NCI-H2029 treated with DMSO at 0.1 percent for 48 hours (cell line): ENCODE measurements at places on chromosomes 3 and 15.
A peak's percentile ranks its signal among the peaks of the same experiment; 100 is the strongest.

DNA sequence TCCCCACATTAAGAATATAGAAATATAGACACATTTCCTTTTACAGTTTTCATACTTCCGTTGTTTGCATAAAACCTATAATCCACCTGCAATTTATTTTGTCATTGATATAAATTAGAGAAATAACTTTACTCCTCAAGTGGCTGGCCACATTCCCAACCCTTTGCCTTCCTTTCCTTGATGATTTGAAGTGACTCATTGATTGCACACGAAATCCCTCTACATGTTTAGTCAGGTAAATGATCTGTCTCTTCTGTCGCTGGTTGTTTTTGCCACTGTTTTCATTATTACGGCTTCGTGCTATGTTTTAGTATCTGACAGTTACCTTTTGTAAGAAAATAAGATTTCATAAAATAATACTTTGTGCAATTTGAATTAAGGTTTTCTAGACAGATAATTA lies 272.2 kb upstream of the NR2E3 start:
- no peak for DNase-seq

DNA sequence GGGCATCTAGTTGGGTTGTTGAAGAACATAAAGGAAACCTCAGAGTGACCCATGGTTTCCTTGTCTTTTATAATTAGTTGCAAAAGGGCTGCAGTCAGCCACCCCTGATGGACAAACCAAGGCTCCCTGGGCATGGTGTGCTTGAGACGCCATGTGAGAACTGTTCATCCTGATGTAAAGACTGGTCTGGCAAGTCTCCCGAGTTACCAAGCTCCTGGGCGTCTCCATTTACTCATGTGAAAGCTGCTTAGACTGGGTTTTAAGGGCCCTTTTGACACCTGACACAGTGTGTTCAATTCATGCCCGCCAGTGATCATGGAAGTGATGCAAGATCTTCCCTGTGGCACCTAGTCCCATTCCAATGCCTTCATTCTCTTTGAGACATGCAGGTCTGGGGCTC lies 49.4 kb downstream of the GRK7 start:
- no peak for DNase-seq

DNA sequence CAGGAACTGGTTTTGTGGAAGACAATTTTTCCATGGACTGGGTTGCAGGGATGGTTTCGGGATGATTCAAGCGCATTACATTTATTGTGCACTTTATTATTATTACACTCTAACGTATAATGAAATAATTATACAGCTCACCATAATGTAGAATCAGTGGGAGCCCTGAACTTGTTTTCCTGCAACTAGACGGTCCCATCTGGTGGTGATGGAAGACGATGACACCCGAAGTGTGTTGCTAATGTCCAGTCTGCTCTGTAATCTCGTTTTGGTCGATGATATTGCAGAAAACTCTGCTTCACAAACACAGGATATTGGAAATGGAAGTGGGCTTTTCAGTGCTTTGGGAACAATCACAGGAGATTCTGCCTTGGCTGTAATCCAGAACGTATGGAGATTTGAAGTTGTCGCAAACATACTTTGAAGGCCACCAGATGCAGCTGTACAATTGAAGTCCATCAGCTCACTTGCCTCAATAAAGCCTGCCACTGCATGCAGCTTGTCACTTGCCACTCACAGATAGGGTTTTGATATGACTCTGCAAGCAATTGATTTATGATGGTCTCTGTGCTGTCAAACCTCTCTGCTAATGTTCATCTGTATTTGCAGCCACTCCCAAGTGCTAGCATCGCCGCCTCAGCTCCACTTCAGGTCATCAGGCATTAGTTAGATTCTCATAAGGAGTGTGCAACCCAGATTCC lies 141.7 kb downstream of the TJP1 start:
- no peak for DNase-seq

GRCh38 chr3:2246873-2247648 lies 148.4 kb downstream of the CNTN4 start:
- DNase-seq: no peak

DNA sequence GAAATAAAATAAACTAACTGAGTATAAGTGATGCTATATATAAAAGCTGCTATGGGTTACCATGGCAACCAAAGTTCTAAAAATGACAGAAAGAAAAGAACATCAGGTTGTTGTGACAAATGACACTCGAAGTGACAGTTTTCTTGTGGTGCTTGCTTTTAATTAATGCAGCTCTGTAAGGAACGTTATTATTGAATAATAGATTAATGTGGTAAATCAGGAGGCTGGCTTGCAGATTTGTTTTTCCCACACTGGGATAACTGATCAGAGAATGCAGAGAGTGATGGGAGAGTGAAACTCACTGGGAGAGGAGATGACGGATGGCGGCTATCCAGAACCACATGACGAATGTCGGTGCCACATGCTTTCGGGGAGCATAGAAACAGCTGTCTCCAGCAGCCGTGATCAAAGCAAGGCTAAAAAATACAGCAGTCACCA lies 207.0 kb upstream of the ATP10A start:
- no peak for DNase-seq

- DNase-seq: no peak
Measured at GRCh38 chr15:76384409-76384808, 47.8 kb downstream of the ISL2 start.

GRCh38 chr15:73777741-73778140 lies 24.6 kb upstream of the INSYN1 start:
- no peak for DNase-seq

DNA sequence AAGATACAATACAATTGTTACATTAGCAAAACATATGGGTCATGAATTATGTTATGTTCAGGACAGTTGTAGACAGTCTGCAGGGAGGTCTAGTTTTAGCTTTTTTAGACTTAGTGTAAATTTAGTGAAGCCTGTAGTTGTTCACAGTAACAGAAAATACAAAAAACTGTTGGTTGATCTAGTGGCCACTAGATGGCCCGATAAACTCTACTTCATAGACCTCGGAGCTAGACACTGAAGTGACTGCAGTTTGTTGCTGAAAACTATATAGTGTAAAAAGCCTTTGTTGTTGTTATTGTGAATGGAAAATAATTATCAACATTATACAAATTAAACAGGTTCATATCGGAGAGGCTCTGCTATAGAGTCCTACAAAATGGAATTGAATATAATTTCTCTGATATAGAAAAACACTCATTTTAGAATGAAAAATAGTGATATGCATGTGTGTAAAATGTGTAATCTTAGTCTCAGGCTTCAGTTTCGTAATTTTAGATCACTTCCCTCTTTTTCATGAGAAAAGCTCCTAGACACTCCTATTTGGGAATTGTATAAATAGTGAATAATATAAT lies 18.3 kb downstream of the MAGEL2 start:
- DNase-seq: peak; percentile 23

GRCh38 chr3:27138005-27138404 lies 231.2 kb downstream of the NEK10 start:
- no peak for DNase-seq
